ENCODE measurements at places on chromosomes 11 and 22.

DNA sequence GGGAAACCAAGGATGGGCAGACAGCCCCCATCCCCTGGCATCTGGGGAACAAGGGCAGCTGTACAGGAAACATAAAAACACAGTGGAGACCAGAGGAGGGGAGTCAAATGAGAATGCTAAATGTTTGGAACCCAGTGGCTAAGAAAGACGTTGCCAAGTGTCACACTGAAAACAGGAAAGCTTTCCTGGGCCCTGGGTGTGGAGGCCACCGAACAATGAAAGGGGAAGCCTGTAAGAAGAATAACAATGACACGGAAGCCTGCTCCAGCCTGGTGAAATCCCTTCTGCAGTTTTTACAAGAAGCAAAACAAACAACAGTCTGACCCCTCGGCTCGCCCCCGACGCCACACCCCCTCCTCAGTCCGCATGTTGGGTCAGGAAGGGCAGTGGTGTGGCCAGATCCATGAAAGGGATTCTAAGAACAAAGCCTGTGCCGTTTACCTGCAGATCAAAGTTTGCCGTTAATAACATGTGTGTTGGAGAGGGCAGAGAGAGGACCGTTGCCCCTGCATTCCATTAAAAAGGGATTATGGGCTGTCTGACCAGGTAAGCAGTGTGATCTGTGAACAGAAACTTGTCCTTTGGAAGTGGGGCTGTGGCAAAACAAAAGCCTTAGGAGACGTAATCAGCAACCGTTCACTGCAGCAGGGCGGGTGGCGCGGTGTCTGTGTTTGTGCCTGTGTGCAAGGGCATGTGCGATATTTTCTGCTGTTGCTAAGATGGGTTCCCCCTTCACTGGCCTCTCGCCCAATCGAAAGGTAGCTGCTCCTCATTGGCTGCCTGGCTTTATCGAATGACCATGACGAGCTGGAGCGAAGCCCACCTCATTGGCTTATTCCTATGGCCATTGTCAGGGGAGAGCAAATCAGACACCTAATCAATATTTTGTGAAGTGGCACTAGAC is 113.7 kb upstream of the BLID start:
- no peak for DNase-seq

- no peak for DNase-seq
These were observed 340.7 kb downstream of the MIAT start for GRCh38 chr22:26998129-26998528.

GRCh38 chr22:32475468-32476010 is 928 bp downstream of the FBXO7 start:
- DNase-seq: no peak

GRCh38 chr11:119282495-119282894 is 34.4 kb downstream of the MCAM start:
- no peak for DNase-seq

DNA sequence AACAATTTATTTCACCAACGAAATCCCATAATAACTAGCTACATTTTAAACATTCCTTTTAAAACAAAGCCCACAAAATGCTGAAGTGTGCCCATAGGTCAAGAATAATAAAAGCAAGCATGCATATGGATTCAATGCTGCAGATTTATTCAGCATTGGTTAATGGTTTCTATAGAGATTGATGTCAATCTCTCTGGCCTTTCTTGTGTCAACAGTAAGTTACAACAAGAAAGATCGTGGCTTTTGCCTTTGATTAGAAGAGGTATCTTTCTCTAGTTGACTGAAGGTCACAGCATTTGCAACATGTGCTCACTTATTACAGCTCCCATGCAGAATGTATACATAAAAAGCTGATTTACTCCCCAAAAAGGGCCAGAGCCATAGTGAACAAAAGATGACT is 1.4 kb upstream of the SOX6 start:
- no peak for DNase-seq

DNA sequence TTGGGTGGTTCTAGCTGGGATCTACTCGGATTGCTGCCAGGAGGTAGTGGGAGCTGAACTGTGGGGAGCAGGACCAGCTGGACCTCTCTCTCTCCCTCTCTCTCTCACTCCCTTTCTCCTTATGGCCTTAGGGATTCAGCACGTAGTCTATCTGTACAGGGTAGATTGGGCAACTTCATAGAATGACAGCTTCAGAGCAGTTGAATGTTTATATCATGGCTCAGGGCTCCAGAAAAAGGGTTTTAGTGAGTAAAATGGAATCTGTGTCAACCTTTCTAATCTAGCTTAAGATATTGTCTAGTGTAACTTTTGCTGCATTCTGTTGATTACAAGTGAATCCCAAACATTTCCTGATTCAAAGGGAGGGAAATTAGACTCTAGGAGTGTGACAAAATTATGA is 127.7 kb upstream of the PDGFD start:
- DNase-seq: no peak

DNA sequence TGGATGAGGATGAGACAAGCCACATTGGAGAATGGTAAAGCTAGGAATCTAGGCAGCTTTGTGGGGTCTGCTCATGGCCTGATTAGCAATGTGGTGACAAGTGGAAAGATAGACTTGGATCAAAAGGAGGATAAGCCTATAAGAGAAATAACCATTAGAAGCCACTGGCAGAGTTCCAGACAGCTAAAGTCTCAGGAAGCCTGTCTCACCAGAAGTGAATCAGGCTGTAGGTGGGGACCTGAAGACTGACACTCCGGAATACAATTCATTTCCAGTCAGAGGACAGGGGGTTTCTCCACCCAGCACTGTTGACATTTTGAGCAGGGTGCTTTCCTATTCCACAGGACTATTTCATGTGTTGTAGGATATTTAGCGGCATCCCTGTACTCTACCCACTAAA is 129.7 kb downstream of the ARHGAP42 start:
- DNase-seq: no peak

DNA sequence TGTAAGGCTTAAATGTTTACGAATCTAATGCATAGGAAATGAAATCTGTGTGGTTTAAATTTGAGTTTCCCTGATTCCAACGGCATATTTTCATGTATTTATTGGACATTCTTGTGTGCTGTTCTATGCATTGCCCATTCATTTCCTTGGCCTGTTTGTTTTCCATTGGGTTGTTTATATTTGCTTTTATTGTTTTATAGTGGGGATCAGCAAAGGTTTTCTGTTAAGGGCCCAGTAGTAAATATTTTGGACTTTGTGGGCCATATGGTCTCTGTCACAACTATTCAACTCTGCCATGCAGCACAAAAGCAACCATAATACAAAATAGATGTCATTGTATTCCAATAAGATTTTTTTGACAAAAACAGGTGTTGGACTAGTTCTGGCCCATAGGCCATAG is 5.2 kb upstream of the LGR4 start:
- no peak for DNase-seq

DNA sequence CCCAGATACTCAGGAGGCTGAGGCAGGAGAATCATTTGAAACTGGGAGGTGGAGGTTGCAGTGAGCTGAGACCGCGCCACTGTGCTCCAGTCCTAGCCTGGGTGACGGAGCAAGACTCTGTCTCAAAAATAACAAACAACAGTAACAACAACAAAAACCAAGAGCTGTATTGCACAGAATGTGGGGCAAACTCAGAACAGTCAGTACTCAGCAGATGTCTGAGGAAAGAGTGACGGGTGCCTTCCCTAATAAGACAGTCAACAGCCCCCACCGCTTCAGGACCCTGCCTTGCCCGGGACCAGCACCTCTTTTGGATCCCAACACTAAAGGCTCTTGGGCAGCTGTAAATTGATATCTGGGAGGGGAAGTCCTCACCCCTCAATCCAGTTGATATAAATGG is 40.3 kb downstream of the RIBC2 start:
- no peak for DNase-seq

DNA sequence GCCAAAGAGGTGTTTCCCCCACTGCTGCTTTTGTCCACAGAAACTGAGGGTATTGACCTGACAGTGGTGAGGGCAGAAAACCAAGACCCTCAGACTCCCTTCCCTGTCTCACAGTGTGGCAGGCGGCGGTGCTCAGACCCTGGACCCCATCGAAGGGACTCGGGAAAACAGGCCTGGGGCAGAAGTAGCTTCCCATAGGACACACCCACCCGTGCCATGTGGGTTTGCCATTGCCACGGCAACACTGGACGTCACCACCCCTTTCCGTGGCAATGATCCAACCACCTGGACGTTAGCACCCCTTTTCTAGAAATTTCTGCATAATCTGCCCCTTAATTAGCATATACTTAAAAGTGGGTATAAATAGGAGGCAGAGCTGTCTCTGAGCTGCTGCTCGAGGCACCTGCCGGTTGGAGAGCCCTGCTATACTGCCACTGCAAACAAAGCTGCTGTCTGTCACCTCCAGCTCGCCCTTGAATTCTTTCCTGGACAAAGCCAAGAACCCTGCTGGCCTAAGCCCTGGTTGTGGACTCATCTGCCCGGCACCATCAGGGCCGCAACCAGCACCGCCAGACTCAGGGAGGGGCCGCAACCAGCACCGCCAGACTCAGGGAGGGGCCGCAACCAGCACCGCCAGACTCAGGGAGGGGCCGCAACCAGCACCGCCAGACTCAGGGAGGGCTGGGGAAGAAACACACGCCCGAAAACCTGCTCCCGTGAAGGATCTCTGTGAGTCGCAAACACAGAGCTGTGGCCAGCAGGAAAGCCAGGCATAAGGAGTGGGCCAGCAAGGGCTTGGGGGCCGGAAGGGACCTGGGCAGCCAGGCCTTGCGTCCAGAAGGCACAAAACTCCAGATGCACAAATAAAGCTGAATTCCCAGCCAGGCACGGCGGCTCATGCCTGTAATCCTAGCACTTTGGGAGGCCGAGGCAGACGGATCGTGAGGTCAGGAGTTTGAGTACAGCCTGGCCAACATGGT is 10.4 kb downstream of the MLC1 start:
- DNase-seq: no peak

GRCh38 chr11:64591257-64592233 is 525 bp downstream of the SLC22A12 start:
- no peak for DNase-seq

DNA sequence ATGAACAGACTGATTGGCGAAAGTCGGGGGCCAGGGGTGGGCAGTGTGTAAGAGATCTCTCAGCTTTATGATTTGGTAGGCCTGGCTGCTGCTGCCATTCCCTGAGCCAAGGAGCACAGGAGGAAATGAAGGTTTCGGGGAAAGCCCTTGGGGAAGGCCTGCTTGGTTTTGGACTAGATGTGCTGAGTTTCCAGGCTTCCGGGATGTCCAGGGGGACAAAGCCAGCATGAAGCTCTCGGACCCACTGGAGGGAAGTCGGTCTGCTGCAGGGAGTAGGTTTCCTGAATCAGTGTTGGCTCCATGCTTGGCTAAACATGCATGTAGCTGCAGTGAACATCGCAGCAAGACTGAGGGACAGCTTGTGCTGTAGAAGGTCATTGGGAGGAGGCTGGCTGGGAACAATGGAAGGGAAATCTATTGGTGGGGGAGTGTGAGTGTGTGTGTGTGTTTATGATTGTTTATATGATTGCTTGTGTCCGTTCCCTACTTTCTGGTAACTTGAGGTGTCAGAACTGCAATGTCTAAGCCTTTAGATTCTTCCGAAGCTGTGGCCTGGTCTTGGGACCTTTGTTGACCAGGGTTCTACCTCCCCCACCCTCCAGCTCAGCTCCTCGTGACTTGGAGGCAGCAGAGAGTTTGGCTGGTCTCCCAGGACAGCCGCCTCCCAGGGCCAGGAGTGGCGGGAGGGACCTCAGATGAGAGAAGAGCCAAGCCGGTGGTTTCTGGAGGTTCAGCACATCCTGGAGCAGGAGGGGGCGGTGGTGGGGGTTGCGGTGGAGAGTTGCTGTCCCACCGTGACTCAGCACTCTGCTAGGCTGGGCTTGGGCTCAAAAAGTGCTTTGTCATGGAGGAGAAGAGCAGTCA is 4.0 kb upstream of the FTH1 start:
- peak; percentile 93 for DNase-seq

GRCh38 chr11:81255895-81256294 is 1477.8 kb downstream of the FAM181B start:
- DNase-seq: no peak

DNA sequence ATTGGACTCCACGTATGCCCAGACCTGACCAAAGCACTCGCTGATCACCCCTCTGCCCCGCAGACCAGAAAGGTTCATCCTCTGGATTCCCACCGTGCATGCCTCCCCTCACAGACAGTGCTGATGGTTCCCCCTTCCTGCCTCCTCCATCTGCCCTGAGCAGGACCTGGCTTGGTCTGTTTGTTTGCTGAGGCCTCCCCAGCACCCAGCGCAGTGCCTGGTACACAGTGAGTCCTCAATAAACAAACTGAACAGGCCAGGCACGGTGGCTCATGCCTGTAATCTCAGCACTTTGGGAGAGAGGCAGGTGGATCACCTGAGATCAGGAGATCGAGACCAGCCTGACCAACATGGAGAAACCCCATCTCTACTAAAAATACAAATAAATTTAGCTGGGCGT is 23.7 kb upstream of the RPS3 start:
- DNase-seq: no peak

DNA sequence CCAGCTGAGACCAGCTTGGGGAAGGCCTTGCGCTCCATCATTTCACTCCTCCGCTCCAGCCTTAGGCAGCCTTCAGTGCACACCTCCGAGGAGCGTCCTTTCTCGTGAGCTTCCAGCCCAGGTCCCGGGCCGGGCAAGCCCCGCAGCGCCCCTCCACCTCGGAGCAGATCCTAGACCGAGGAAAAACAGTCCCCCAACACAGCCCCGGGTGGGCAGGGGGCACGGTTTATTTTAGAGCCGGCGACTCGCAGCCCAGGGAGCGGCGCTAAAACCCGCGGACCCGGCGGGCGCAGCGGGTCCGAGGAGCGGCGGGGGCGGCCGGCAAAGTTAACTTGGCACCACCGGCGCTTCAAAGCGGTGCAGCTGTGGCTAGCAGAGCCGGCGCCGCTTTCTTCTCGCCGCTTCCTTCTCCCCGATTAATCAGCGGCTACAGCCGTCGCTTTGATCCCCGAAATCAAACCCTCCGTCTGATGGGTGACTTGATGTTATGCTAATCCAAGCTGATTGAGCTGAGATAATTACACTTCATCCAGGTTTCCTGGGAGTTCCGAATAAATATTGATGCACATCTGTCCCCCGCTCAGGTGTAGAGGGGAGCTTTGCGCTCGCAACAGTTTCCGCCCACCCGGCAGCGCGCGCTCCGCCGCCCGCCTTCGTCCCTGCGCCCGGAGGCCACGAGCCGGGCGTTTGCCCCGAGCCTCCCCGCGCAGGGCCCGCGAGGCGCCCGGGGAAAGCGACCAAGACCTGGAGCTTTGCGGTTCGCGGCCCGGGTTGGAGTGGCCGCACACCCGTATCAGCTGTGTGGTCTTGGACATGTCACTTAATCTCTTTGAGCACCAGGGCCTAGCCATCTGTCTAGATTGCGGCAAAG is 192.7 kb downstream of the BUD13 start:
- peak; percentile 15 for DNase-seq

DNA sequence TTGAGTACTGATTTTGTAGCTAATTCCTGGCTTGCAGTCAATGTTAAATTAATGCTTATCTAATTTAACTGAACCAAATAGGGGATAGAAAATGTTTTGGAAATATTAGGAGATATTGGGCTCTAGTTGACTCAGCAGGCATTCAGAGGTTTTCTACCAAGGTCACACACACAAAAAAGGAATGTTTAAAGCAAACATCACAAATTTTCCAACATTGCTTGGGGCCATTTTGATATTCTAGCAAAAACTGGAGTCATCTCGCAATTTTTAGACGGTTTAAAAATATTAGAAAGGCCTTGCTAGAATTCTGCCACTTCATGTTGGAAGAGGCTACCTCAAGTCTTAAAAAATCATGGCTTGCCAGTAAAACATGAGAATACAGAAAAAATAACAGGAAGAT is 2082.1 kb upstream of the RAG2 start:
- DNase-seq: no peak

- DNase-seq: no peak
These were observed 1164.7 kb downstream of the LRRC4C start for GRCh38 chr11:40294741-40295140.

GRCh38 chr11:58924230-58924629 is 15.1 kb upstream of the GLYATL1 start:
- no peak for DNase-seq

- no peak for DNase-seq
These were observed 53.3 kb downstream of the ARHGAP8 start for GRCh38 chr22:44805711-44806110.

All from right lung (tissue), 10 donors.